ENCODE measurements at places on chromosomes 5 and 9.
A peak's percentile ranks its signal among the peaks of the same experiment; 100 is the strongest.

GRCh38 chr9:78677326-78677725, 380.4 kb downstream of the PSAT1 start:
- no peak for DNase-seq

DNA sequence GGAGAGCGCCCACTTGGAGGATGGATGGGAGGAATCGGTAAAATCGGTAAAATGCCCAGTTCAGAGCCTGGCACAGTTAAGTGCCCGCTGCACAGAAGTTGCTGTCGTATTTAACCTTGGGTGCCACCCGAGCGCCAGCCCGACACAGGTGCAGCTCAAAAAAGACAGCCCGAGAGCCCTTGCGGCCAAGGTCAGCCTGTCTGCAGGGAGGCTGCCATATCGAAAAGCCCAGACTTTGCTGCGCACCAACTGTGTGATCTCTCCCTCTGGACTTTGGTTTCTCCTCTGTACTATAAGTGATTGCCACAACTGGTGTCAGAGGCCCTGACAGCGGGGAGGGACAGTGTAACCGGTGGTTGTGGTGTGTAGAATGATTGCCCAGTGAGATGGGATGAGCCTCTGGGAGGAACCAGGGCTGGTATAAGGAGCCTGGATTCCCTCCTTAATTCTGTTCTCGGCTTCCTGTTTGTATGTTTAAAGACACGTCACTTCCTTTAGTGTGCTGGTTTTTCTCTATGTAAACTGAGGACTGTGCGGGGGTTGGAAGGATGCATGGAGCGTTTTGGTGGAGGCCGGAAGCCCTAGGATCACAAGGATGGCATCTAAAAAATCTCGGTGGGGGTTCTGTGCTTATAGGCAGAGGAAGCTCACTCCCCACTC, 792 bp downstream of the NTMT1 start:
- peak; percentile 56 for DNase-seq

DNA sequence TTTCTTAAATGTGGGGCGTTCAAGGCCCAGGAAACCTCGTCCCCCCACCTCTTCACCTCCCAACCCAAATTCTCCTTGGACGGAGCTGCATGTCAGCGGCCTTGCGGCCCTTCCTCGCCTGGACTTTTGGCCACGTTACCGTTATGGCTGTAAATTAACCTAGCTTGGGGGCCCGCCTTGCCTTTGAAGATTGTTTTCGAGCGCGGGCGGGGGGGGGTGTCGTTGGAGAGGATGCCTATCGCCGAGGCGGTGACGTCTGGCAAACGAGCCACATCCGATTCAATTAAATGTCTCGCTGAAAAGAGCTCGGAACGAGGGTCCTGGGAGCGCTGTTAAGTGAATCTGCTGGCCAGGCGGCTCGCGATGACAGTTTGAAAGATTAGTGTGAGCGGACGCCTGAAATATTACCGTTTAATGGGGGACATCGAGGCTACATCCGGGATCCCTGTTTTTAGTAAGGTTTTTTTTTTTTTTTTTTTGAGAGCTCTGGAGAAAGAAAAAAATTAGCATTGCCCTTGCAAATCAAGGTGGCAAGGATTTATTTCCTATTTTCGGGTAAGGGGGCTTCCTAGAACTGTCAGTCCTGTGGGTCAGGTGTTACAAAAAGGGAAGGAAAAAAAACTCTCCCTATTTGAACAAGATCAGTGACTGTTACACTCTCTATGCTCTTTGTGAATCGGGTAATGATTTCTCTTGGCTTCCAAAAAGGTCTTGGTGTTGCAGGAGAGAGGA, 2.3 kb upstream of the NKX2-5 start:
- DNase-seq: no peak

DNA sequence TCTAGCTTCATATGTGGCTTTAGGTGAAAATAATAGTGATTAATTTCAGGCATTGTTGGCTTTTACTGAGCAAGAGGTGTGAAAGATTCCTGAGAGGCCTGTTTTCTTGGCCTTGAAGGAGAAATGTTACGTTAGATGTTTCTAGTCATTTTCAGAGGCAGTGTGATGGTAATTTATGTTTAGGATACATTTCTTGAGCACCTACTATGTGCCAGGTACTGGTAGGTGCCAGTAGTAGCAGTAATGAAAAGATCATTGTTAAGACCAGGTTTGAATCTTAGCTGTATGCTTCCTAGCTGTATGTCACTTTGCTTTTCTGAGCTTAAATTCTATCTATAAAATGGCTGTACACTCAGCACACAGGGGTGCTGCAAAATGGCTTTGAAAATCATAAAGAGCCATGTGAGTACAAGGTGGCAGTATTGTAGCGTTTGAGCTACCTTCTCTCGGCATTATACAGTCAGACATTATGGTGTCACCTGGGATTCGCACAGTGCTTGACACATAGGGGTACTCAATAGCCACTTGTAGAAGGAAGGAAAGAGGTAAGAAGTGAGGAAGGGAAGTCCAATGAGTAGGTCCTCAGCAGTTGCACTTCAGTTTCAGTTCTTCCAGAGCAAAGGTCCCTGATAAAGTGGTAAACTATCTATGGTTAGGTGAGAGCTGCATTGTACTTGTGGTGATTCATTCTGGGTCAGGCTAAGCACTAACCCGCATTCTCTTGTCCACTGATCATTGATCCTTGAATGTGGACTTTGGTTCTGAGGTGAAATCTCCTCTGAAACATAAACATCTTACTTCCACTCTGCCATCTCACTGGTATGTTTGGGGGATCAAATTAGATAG, 166.5 kb upstream of the NR3C1 start:
- DNase-seq: no peak

DNA sequence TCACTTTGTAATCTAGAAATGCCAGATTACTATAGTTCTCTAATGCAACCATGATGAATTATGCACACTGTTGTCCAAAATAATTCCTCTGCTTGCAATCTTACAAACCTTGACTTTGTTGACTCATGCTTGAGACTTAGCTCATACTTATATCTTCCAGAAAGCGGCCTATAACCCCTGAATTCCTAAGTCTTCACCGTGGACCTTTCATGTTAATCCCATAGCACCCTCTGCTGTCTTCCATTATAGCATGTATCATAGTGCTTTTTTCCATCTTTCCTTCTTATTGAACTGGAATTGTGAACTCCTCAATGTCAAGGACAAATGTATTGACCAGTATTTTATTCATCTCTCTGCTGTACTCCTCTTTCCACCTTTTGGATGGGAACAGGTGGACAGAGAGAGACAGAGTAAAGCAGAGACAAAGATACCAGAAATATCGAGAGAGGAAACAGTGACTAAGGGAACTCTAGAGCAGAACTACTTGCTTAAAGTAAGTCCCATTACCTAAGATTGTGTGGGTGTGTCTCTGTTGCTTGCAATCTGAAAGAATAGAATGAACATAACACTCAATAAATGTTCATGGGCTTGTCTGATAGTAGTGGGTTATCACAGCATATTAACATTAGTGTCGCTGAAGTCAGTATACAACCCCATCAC, 110.0 kb downstream of the LURAP1L start:
- DNase-seq: peak; percentile 37

- DNase-seq: no peak
Observed at GRCh38 chr9:93859431-93860215, 95.5 kb downstream of the BARX1 start.

DNA sequence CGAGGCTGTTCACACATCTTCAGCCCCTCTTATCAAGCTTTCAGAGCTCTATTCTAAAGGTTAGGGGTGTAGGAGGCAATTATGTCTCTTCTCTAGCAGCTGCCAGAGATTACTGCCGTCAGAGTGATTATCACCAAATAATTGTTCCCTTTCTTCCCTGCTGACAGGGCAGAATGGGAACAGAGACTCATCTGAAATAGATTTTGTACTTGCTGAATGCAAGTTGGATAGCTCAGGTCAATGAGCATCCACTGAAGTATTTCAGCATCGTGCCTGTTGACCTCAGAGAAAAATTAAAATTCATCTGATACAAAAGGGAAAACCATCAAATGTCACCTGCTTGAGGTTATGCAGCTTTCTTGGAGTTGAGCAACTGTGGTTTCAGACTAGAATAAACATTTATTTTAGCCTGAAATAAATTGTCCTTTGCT, 213.7 kb upstream of the MAP3K1 start:
- no peak for DNase-seq
